ENCODE measurements at places on chromosomes 5 and 9.

DNA sequence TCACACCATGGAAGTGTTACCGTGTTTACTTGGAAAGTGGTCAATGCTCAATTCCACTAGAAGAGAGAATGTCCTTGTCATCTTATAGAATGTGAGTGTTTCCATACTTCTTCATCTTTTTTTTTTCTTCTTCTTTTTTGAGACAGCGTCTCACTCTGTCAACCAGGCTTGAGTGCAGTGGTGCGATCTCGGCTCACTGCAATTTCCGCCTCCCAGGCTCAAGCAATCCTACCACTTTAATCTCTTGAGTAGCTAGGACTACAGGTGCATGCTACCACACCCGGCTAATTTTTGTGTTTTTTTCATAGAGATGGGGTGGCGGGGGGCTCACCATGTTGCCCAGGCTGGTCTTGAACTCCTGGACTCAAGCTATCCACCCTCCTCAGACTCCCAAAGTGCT, 137.3 kb upstream of the PCA3 start:
- no peak for DNase-seq

DNA sequence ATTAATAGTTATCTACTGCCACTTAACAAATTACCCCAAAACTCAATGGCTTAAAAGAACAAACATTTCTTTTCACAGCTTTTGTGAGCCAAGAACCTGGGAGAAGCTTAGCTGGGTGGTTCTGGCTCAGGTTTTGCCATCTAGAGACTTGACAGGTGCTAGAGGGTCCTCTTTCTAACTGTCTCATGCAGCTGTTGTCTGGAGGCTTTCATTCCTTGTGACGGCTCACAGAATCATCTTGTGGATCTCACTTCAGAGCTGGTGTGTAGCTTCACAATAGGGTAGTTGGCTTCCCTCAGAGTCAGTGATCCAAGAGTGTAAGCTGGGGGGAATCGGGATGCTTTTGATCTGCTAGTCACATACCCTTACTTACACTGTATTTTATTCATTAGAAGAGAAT, 81.2 kb upstream of the APC start:
- no peak for DNase-seq

GRCh38 chr5:33332804-33333203, 108.0 kb upstream of the TARS1 start:
- no peak for DNase-seq

- DNase-seq = no peak
Observed at GRCh38 chr9:111058166-111058565, 19.9 kb upstream of the LPAR1 start.

GRCh38 chr9:91075279-91075678, 273.7 kb downstream of the SYK start:
- DNase-seq = no peak

GRCh38 chr9:74645007-74645639, 148.0 kb downstream of the RORB start:
- DNase-seq = no peak

GRCh38 chr5:83340511-83340918, 131.0 kb upstream of the VCAN start:
- peak; percentile 14 for DNase-seq

- no peak for DNase-seq
Observed at GRCh38 chr9:133237035-133237731, 28.1 kb upstream of the OBP2B start.

DNA sequence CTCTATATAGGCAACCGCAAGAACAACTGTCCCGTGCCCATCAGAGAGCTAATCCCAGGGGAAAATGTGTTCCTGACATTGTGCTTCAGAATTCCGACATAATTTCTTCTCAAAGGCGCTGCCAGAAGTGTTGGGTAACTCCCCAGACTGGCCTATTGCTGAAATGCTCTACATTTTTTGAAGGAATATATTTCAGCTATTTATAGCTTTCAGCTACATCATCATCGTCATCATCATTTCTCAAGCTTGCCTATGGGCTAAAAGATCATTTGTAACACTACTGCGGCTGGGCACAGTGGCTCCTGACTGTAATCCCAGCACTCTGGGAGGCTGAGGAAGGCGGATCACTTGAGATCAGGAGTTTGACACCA, 49.7 kb downstream of the MYO10 start:
- DNase-seq = no peak

DNA sequence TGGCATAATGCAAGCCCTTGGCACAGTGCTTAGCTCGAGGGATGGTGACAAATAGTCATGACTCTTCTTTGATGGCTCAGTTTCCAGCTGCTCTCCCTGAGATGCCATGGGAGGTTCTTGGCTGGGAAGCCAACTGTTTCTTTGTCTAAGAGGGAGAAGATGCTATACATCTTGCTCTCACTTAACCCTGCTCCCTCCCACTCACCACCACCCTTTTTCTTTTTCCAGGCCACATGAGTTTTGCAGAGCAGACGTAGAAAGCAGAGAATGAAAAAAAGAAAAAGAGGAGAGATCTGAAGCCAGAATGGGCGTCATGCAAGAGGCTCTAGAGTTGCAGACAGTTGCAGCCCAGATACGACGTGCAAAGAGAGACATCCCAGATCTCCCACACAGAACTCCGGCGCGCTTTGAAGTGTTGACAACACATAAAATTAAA, 160.5 kb downstream of the FGF18 start:
- DNase-seq = no peak

GRCh38 chr9:135414293-135414692, 65.3 kb upstream of the PPP1R26 start:
- DNase-seq = no peak

GRCh38 chr9:8880060-8880459, 1080.5 kb upstream of the DMAC1 start:
- DNase-seq = no peak

GRCh38 chr5:53201746-53202145, 92.2 kb upstream of the MOCS2 start:
- no peak for DNase-seq

GRCh38 chr9:98107926-98108325, 11.1 kb downstream of the TRIM14 start:
- DNase-seq = no peak

- DNase-seq = no peak
Observed at GRCh38 chr5:6243706-6244338, 134.5 kb downstream of the MED10 start.

- DNase-seq = no peak
Observed at GRCh38 chr5:88214655-88215054, 54.0 kb downstream of the TMEM161B start.
